ENCODE measurements at places on chromosomes 5 and 9.

- no peak for DNase-seq
Measured at GRCh38 chr5:178577376-178577839, 12.8 kb downstream of the COL23A1 start.

DNA sequence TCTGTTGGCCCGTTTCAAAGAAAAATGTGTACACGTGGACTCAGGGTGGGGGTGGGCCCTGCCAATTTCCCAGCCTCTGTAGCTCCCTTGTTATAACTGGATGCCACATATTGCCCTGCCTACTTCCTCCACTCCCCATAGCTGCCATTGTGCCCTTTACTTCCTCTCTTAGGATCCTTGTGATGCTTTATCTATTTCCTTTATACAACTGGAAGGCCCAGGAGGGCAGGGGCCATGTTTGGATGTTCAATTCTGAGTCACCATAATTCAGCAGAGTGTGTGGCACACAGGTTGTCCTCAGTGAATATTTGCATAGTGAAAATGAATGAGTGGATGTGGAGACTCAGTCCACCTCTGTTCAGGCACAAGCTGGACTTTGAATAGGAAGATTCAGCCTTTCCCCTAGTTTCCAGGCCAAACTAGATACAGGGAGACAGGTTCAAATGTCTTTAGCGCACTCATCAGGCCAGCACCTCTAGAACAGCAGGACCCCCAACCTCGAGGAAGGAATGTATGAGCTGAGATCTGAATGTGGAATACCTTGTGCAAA lies 10.6 kb upstream of the FEM1C start:
- DNase-seq, result no peak

DNA sequence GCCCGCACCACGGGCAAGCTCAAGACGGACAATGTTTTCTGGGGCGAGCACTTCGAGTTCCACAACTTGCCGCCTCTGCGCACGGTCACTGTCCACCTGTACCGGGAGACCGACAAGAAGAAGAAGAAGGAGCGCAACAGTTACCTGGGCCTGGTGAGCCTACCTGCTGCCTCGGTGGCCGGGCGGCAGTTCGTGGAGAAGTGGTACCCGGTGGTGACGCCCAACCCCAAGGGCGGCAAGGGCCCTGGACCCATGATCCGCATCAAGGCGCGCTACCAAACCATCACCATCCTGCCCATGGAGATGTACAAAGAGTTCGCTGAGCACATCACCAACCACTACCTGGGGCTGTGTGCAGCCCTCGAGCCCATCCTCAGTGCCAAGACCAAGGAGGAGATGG lies 108.6 kb downstream of the DAB2IP start:
- DNase-seq, result no peak

DNA sequence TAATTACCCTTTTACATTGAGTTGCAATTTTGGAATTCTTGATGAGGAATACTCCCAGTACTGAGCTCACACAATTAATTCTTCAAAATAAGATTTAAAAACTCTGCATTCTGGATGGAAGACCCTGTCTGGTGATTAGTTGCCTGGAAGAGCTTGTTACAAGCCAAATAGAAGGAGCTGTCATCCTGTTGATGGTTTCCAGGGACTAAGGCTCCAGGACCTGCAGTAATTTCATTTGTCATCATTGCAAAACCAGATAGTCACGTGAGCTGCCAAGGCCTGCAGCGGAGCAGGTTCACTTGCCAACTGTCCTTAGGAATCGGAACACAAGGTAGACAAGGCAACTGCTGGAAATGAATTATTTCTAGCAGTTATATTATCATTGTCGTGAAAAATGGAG lies 597.7 kb downstream of the CCDC171 start:
- DNase-seq, result no peak

GRCh38 chr5:178334861-178335260 lies 102.3 kb upstream of the PHYKPL start:
- DNase-seq, result no peak

- DNase-seq, result no peak
Measured at GRCh38 chr9:127608104-127608966, 3.7 kb upstream of the STXBP1 start.

- no peak for DNase-seq
Measured at GRCh38 chr5:16179511-16179935, at the start of gene MARCHF11. MARCHF11 (minus strand) TSS chr5:16179791; CDS start chr5:16179575, 216 bp downstream.

GRCh38 chr5:172798422-172799215 lies 27.6 kb upstream of the DUSP1 start:
- no peak for DNase-seq

DNA sequence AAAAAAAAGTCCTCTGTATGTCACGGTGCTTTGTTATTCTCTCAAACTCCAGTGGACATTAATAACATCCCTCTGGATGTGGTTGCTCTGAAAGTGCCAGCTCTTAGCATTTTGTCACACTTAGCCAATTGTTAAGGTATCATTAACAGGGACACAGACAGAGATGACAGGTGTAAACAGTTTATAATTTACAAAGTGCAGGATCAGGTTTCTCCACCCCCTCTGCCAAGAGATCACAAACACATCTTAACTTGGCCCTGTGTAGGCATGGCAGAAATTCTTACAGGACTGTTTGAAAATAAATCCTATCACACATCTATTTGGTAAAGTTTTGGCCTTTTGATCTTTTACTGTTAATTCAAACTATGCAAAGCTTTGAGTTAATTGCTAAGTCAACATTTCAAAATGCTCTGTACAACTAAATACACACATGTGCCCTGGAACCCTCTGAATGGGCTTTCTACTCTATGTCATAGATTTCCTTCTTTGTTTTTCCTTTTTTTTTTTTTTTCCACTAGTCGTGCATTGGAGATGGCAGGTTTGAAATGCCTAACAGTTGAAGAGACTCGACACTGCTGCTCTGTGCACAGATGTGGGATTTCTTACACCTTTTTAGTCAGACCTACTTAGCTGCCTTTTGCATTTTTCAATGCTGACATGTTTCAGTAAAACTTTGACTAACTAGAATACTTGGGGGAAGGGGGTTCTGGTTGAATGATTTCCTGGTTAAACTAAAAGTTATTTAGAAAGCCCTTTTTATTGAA lies 41.7 kb downstream of the SEMA6A start:
- DNase-seq, result no peak

GRCh38 chr9:121974421-121974820 lies 118.7 kb downstream of the TTLL11 start:
- no peak for DNase-seq

Data from stimulated activated CD8-positive, alpha-beta memory T cell treated with anti-CD3 and anti-CD28 coated beads, Interleukin-7, amount 100 ng/mL, for 1 hour (primary cell).